ENCODE measurements at places on chromosomes 16 and 17.

GRCh38 chr16:80417706-80418271 is 123.0 kb upstream of the DYNLRB2 start:
- no peak for DNase-seq

GRCh38 chr16:4389051-4389955 is 17.7 kb downstream of the VASN start:
- DNase-seq, result no peak

DNA sequence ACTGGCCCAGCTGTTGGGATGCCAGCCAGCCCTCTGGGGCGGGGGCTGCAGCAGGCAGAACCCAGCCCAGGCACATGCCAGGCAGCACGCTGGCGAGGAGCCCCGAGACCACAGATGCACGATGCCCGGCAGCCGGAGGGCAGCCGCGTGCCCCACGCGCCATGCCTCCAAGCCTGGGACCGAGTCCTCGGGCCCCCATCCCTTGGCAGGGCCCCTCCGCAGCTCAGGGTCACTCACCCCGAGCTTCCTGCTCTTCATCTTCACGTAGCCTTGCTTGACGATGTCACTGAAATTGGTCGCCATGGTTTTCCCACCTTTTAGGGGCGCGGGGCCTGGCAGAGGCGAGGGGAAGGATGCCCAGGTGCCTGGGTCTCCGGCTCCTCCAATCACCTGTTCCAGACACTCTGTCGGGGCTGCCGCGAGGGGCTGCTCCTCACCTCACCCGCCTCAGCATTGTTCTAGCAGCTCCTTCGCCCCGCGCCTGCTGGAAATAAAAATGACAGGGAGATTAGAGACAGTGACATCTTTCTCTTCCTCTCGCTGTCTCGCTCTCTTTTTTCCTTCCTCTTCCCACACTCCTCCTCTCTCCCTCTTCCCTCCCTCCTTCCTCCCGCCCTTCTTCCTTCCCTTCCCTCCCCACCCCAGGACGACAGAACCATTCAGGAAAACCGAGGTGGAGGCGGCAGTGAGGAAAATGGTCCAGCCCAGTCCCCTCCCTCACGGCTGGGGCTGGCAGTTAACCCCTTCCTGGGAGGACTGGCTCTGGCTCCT is 6.9 kb downstream of the DOK4 start:
- DNase-seq, result no peak

- DNase-seq, result no peak
Observed at GRCh38 chr17:39400547-39401411, 647 bp downstream of the FBXL20 start.

Measured in stimulated activated CD4-positive, alpha-beta T cell treated with anti-CD3 and anti-CD28 coated beads, Interleukin-1b, Interleukin-23, amount 100 ng/mL, for 24 hours (primary cell).